ENCODE measurements at places on chromosomes 6 and 20.

DNA sequence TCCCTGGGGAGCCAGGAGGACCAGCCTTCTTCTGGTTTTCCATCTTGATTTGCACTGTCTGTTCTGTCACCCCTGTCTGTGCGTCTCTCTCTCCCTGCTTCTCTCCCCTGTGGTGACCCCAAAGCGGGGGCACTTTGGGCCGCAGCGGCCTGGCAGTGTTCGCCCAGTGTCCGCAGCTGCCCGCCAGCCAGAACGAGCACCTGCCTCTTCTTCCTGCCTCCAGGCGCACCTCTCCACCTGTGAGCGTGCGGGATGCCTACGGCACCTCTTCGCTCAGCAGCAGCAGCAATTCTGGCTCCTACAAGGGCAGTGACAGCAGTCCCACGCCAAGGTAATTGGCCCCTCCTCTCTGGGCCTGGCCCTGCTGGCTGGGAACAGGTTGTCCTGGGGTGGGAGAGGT lies 30.8 kb downstream of the SNPH start:
- DNase-seq: peak; percentile 86

DNA sequence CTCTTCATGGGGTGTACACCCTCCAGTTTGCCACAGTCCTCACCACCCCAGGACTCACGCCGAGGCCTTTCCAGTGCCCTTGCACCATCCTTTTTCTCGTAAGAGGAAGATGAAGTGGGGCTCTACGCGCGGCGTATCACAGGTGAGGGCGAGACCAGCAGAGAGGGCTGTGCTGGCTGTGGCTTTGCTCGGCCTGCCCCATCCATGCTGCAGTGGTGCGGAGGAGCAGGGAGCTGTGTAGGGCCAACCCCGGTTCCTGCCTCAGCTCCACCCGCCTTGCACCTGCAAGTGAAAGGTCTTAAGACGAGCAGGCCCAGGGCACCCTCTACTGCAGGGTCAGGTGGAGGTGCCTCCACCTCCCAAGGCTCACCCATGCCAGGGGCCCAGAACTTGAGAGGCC lies 24.1 kb downstream of the RBCK1 start:
- no peak for DNase-seq

GRCh38 chr6:145544041-145544440 lies 191.3 kb downstream of the EPM2A start:
- no peak for DNase-seq

DNA sequence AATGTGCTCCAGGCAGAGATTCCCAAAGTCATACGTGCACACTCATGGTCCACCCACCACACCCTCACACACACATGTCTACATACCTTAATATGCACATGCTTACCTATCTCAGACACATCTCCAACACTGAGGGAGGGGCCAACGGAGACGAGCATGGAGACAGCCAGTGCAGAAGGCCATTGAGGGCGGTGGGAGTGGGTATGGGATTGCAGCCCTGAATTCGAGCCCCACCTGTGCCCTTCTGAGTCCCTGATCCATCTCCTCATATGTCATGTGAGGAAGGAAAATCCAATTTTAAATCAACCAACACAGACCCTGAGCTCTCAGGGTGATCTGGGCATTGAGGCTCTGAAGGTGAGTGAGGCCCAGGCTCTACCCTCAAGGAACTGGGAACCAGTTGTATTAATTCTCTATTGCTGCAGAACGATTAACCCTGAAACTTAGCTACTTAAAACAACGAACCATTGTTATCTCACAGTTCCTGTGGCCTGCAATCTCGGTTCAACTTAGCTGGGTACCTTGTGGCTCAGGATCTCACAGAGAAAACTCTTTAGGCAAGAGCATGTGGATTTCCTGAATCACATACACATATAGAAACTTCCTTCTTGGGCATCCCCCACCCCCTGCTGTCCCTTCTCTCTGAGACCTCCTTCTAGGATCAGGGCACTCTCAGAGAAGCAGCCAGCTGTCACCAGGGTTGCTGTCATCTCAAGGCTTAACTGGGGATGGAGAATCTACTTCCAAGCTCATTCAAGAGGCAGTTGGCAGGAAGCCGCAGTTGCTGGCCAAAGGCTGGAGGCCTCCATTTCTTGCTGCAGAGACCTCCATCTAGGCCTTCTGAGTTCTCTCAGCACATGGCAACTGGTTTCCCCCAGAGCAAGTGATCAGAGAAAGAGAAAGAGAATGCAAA lies 28.3 kb downstream of the GLP1R start:
- DNase-seq: no peak

- DNase-seq: no peak
Measured at GRCh38 chr20:25251019-25251418, 3.1 kb downstream of the PYGB start.

DNA sequence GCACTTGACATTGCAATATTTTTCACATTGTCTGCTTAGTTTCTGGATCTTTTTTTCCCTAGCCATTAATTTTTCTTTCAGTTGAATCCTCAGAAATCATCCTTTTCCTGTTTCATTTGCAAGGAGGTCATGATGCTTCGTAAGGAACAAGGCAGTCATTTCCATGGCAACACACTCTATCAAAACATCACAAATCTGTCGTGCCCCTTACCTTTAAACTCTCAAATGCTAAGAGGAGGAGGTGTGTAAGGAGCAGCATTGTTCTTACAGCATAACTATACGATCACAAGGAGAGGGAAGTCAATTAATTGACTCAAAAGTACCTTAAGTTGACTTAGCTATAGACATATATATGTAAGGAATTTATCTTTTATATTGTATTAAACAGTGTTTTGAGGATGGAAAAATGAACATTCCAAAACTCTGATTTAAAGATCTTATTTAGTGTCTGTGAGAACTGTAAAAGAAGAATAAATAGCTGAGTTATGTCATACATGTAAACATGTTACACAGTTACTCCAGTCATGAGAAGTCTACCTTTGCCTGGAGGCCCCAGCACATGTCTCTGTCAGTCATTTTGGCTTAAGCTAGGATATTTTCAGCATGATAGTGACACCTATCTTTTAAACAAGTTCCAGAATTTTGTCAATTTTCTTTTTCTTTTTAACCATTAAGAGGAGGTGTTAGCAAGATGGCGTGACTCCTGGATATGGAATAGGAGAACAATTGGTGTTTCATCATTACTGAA lies 41.6 kb downstream of the CDKAL1 start:
- peak; percentile 61 for DNase-seq

DNA sequence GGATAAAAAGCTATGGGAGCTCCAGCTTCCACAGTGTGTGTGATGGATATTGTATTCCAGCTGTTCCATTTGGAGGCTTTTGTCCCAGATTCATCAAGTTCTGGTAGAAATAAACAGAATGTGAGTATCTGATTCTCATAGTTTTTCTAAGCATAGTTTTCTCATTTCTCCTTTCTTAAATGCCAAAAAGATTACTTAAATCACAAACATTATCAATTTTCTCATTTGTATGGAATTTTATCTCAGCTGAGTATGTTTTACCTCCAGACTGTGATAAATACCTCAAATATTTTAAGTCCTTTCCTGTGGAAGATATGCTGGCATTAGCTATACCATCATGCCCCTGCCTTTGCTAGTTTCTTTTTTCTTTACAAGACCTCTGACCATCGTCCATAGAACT lies 767.3 kb downstream of the TFAP2A start:
- DNase-seq: no peak

GRCh38 chr20:41738604-41739206 lies 120.5 kb upstream of the CHD6 start:
- DNase-seq: peak; percentile 59

- DNase-seq: no peak
Measured at GRCh38 chr6:83231146-83231545, 38.0 kb downstream of the RWDD2A start.

- DNase-seq: no peak
Measured at GRCh38 chr6:52189974-52190373, 3.8 kb downstream of the IL17A start.

GRCh38 chr6:137692806-137693205 lies 174.3 kb upstream of the TNFAIP3 start:
- no peak for DNase-seq

- no peak for DNase-seq
Measured at GRCh38 chr6:139522511-139523220, 148.2 kb upstream of the CITED2 start.

Data from NCI-H146 (cell line).